DMS 273 treated with DMSO at 0.1 percent for 48 hours (cell line): ENCODE measurements at places on chromosomes 5 and 9.

DNA sequence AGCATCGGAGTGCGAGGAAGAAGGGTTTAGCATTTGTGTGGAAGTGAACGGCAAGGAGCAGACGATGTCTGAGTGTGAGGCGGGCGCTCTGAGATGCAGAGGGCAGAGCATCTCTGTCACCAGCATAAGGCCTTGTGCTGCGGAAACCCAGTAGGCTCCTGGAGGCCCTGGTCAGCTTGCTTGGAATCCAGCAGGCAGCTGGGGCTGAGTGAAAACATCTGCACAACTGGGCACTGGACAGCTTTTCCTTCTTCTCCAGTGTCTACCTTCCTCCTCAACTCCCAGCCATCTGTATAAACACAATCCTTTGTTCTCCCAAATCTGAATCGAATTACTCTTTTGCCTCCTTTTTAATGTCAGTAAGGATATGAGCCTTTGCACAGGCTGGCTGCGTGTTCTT, 72.1 kb downstream of the C7 start:
- DNase-seq, result no peak

- DNase-seq, result no peak
Measured at GRCh38 chr5:135465391-135466122, 13.4 kb upstream of the TIFAB start.

DNA sequence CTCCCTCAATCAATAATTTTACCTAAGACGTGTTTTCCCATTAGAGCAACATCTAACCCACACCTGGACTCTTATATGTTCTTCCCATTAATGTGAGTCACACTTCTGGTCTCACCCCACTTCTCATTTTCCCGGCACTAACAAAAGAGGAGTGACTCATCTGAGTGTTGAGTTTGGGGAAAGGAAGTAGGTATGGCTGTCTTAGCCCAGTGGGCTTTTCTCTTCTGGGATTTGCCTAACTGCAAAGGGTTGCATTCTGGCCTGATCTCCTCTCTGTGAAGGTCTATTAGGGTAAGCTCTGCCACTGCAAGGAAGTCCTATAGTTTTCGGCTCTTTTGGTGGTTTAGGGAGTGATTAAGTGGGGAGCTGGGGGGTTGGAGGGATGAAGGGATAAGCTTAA, 195.6 kb downstream of the KIAA0825 start:
- no peak for DNase-seq

GRCh38 chr9:135019224-135019623, 68.2 kb upstream of the OLFM1 start:
- DNase-seq, result no peak

DNA sequence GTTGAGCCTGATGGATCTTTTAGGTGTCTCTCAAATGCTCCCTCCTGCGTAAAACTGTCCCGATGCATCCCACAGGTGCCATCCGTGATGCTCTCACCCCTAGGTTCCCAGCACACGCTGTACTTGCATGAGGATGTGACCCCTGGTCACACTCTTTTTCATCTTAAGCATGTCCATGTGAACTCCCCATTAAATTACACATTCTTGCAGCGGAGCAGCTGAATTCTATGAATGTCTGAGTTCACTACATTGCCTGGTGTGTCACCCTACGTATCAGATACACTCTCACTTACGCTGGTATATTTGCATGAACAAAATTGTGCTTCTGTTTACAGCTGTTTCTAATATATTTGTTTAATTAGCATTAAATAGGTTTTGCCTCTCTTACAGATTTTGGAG, 105.3 kb upstream of the RETREG1 start:
- DNase-seq, result no peak

DNA sequence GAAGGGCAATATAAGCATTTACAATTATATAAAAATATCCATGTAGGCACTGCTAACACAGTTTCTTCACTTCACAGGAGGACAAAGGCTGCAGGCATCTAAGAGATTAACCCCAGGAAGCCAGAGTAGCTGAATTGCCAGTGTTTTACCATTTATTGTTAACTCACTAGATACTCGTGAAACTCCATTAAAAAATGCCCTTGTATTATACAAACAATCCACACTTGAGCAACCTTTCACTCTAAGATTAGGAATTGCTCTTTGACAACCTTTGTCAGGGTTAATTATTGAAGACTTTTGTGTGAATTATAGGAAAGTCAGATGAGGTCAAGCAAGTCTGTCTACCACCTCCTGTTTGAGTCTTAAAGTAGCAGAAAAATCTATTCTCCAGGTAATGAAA, 317.8 kb downstream of the ADGRV1 start:
- no peak for DNase-seq

DNA sequence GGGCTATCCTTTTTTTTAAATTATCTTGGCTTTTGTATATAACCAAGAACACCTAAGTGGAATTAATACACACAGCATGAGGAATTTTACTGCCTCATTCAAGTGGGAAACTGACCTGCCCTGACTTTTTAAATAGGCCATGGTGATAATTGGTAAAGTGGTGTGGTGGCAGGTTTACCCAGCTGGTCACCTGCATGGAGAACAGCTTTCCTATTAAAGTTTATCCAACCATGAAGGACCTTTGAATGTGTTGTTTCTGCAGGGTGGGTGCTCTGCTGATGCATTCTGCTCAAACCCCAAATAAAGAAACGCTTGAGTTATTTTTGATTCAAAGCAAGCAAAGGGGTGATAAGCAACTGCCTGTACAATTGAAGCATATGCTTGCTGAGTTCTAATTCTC, 261.0 kb upstream of the GRIN3A start:
- no peak for DNase-seq

- DNase-seq, result no peak
Measured at GRCh38 chr5:81400375-81400774, 6.4 kb upstream of the ACOT12 start.

GRCh38 chr5:176712546-176713304, 65.4 kb downstream of the TSPAN17 start:
- DNase-seq, result no peak

DNA sequence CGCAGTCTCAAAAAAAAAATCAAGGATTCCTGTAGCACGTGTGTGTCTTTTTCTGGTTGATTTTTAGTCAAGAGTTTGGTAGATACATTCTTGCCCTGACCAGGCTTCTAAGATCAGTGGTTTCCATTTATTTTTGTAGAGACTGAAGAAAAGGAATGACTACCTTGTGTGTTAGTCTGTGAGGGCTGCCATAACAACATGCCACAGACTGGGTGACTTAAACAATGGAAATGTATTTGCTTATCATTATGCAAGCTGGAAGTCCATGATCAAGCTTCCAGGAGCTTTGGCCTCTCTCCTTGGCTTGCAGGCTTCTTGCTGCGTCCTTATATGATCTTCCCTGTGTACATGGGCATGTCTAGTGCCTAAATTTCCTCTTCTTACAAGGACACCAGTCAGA, 127.0 kb downstream of the CCDC192 start:
- no peak for DNase-seq

GRCh38 chr9:126700296-126700695, 86.6 kb downstream of the LMX1B start:
- no peak for DNase-seq

DNA sequence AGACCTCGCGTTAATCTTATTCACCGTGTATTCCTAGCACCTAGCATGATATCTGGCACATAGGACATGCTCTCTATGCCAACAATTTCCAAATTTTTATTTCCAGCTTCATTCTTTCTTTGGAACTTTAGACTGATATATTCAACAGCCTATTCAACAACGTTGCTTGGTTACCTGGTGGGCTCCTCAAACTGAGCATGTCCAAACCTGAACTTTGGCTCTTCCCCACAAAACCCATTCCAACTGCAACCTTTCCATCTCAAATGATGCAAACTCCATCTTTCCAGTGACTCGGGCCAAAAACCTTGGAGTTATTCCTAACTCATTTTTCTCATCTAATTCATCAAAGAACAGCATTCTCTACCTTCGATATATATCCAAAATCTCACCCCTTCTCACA, 525.2 kb downstream of the AGTPBP1 start:
- no peak for DNase-seq

DNA sequence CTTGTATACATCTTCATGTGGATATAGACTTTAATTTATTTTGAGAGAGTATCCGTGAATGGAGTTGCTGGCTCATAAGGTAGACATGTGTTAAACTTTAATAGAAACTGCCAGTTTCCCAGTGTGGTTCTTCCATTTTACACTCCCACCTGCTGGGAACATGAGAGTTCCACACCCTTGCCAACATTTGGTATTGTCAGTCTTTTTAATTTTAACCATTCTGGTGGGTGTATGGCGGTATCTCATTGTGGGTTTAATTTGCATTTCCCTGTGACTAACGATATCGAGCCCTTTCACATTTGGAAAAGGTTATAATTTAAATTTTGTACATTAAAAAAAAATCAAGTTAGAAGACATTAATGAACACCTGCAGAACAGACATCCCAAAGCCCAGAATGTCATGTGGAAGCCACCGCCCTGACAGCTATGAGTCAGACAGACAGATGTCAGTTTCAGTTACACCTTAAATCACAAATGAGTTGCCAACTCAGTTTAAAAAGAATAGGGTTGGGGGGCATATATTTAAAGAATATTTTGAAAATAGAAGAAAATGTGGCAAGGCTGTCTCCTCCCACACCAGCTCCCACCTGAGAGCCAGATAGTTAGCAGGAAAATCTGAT, 36.9 kb downstream of the ANKRD33B start:
- DNase-seq, result peak; percentile 61

GRCh38 chr9:27499451-27499850, 24.6 kb upstream of the IFNK start:
- no peak for DNase-seq

- no peak for DNase-seq
Measured at GRCh38 chr5:1201327-1202025, at the start of gene SLC6A19. SLC6A19 (plus strand) TSS chr5:1201595; CDS start chr5:1201651, 56 bp downstream.

DNA sequence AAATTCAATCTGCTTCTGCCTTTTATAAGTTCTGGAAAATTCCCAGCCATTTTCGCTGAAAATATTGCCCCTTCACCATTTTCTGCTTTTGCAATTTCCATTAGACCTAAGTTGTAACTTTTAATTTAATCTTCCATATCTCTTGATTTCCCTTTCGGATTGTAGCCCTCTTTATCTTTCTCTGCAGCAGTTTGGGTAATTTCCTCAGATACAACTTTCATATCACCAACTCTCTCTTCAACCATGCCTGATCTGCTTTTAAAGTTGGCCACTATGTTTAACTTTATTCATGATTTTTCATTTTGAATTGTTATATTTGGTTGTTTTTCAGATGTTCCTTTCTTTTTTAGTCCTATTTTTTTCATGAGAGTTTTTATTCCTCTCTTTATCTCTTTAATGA, 157.0 kb upstream of the VLDLR start:
- DNase-seq, result no peak

- peak; percentile 60 for DNase-seq
Measured at GRCh38 chr5:176530983-176531901, 6.0 kb downstream of the RNF44 start.

DNA sequence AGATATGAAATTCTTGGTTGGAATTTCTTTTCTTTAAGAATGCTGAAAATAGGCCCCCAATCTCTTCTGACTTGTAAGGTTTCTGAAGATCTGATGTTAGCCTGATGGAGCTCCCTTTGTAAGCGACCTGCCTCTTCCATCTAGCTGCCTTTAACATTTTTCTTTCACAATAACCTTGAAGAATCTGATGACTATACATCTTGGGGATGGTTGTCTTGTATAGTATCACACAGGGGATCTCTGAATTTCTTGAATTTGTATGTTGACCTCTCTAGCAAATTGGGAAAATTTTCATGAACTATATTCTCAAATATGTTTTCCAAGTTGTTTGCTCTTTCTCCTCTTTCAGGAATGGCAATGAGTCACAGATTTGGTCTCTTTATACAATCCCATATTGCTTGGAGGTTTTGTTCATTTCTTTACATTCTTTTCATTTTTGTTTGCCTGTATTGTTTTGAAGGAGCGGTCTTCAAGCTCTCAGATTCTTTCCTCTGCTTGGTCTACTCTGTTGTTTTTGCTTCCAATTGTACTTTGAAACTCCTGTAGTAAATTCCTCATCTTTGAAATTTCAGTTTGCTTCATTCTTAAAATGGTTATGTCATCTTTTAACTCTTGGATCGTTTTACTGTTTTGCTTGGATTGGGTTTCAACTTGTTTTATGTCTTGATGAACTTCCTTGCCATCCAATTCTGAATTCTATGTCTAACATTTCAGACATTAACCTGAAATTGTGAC, 245.2 kb upstream of the TARS1 start:
- no peak for DNase-seq

DNA sequence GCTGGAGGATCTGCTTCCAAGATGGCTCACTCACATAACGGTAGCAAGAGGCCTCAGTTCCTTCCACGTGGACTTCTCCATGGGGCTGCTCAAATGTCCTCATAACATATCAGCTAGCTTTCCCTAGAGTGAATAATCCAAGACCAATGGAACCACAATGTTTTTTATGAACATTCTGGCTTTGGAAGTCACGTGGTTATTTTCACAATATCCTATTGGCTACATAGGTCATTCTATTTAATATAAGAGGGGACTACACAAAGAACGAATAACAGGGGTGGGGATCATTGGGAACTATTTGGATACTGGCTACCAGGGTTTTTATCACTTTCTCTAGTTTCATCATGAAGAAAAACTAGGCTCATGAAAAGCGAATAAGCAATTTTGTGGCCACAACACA, 81.4 kb downstream of the ZNF622 start:
- no peak for DNase-seq

- no peak for DNase-seq
Measured at GRCh38 chr5:149863176-149863575, 81.4 kb downstream of the PDE6A start.

DNA sequence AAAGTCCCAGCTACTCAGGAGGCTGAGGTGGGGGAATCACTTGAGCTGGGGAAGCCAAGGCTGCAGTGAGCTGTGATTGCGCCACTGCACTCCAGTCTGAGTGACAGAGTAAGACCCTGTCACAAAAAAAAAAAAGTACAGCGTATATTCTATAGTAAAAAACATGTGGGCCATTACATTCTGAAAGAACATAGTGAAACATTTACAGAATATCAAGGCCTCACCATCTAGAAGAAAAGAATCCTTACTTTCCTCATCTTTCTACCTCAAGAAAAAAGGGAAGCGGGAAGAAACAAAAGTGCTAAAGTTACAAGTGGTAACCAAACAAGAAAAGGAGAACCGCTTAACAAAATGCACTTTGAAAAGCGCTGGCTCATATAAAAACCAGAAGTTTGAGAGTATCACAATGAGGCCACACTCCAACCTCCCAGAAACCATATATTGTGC, 5.7 kb upstream of the SYK start:
- DNase-seq, result no peak

- DNase-seq, result no peak
Measured at GRCh38 chr5:84274585-84275468, 109.9 kb downstream of the EDIL3 start.
